Femur (tissue), 1 donor: ENCODE measurements at places on chromosomes 1 and 21.

GRCh38 chr1:65176591-65176990 lies 28.6 kb downstream of the AK4 start:
- DNase-seq: no peak

DNA sequence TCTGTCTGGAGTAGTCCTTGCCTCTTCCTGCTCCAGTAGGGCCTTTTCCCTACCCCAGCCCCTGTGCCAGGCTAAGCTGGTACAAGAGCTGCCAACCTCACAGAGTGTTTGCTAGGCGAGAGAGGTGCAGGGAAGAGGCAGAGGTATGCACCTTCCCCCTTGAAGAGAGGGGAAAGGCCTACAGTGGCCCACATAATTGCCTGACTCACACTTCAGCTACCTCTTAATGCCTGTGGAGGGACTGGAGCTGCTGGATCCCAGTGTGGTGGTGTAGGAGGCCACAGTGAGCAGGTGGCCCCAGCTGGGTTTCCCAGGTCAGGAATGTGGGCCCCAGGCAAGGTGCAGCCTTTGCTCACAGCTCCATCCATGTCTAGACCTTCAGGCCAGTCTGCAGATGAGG lies 3.3 kb upstream of the CCDC28B start:
- DNase-seq: no peak

DNA sequence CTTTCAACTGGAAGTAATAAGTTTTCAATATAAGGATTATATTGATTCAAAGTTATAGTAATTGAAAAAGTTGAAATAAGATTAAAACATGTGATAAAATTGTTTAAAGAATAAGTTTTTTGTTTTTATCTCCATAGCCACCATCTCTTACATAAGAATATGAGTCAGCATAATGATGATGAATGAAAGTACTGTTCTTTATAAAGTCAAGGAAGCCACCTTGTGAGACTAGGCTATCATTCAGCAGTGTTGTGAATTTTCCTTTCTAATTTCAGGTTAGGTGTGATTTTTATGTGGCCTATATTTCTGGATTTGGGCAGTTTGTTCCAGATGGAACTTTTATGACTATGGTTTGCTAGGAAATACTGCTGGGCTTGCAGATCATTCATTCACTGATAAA lies 22.4 kb upstream of the ASB17 start:
- DNase-seq: no peak

GRCh38 chr1:29235955-29236711 lies at the start of gene PTPRU:
TSS of gene PTPRU (plus strand) at chr1:29236522. CDS start at chr1:29236645, 123 bp downstream.
- peak; percentile 90 for DNase-seq

GRCh38 chr21:29302359-29302875 lies 3.7 kb downstream of the BACH1 start:
- no peak for DNase-seq
